ENCODE measurements at places on chromosomes 3 and 15.

DNA sequence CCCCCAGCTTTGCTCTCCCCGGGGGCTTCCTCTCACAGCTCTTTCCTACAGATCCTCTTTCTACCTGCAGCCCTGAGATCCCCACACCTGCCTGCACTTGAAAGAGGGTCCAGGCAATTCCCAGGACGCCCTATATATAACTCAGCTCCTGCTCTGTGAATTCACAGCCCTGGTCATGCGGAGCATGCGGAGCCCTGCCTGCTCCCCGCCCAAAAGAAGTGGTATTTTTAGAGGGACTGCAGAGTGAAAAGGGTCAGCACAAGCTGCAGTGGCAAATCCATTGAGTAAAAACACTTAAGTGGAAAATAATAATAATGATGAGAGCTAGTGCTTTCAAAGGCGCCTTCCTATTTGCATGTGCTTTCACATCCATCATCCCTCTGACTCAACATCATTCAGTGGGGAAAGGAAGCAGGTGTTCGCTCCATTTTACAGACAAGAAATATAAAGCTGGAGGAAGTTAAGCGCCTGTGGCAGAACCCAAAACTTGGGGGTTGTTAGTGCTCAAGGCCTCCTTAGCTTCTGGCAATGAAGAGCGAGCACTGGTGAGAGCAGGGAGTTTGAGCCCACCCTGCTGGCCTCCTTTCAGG, 76.3 kb upstream of the LIPC start:
- DNase-seq, result no peak

DNA sequence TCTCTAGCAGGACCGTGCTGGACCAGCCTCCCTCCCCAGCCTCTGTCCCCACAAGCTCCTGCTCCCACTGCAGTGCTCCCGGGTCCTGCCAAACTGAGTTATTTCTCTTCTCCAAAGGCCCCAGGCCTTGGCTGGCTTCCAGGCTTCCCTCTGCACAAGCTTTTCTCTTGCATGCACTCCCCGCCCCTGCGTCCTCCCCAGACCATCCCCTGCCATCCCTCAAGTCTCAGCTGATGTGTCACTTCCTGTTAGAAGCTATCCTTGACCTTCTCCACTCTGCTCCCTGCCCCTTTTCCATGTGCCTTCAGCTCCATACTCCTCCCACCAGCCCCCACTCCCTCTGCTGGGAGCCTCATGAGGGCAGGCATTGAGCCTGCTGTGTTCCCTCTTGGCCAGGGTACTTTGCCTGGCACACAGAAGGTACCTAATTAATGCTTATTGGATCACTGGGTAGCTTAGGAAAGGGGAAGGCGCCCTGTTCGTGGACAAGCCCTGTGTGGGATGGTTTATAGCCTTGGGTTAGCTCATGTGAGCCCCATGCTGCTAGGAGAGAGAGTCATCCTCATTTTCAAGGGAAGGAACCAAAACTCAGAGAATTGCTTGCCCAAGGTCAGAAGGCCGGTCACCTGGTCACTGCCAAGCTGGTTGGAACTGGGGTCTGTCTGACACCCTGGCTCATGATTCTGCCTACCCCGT, 56.4 kb downstream of the FEM1B start:
- DNase-seq, result no peak

GRCh38 chr3:31196881-31197364, 302.5 kb upstream of the GADL1 start:
- DNase-seq, result no peak

GRCh38 chr3:81728766-81729544, 32.5 kb downstream of the GBE1 start:
- DNase-seq, result no peak

GRCh38 chr3:4751502-4752101, 227.6 kb upstream of the BHLHE40 start:
- no peak for DNase-seq

GRCh38 chr15:85417276-85417675, 36.9 kb downstream of the AKAP13 start:
- DNase-seq, result no peak

DNA sequence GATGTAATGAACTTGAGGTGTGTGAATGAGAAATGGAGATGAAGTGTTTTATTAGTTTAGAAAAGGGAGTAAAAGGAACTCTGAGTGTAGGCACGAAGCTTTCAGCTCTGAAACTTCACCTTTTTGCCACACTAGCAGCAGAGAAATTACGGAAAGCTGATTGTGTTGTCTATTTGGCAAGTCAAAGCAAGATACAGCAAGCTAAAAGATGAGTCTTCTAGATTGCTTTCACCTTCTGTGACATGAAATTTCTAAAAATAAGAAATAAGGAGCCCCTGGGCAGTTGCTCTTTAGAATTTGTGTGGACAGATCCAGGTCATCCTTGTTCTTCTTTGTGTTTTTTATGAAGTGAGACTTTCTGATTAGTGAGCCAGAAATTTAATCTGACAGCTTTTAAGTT, 143.4 kb downstream of the FNDC3B start:
- no peak for DNase-seq

DNA sequence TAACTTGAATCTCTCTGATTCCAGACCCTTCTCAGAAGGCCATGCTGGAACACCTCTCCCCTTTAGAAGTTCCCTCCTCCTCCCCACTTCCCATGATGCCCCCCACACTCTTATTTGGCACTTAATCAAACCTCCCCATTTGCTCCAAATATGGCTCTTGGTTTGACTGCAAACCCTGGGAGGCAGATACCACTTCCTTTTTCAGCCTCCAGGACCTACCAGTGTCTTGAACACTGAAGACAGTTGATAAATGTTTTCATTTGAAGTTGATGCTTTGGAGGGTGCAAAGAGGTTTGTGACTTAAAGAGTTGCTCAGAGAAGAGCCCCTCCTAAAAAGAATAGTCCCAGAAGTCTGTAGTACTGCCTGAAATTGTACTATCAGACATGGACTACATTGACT, 61.5 kb downstream of the SEMA5B start:
- no peak for DNase-seq

DNA sequence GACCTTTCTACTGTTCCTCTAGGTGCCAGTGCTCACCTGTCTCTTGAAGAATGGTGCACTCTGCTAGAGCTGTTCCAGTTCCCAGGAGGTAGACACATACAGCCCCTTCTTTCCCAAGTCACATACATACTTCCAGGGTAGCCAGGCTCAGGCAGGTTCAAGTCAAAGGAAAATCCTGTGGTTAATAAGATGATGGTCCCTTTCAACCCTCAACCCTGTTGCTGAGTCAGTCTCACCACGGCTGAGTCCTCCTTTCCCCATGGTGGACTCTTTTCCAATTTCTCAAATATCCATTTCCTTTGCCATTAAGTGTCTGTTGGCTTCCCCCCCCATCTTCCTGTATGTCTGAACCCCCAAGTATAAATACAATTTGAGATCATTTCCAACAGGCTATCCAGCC, 56.1 kb upstream of the ACAN start:
- DNase-seq, result no peak

- no peak for DNase-seq
Measured at GRCh38 chr15:63933522-63933921, 99.8 kb upstream of the HERC1 start.

DNA sequence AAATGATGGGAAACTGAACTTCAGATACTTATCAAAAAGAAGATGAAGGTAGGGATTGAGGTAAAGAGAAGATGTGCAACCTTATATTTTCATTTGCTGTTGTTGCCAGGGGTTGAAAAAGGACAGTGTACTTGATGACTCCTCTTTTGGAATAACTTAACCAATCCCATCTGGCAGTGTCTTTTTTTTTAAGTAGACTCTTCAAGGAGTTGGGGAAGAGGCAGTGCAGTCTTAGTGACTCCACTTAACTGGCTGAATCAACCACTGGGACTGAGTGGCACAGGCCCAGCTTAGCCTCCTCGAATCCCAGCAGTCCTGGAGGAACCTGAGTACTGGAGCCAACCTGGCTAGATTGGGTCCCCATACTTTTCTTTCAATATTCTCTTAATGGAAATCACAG, 27.3 kb upstream of the FILIP1L start:
- DNase-seq, result no peak

DNA sequence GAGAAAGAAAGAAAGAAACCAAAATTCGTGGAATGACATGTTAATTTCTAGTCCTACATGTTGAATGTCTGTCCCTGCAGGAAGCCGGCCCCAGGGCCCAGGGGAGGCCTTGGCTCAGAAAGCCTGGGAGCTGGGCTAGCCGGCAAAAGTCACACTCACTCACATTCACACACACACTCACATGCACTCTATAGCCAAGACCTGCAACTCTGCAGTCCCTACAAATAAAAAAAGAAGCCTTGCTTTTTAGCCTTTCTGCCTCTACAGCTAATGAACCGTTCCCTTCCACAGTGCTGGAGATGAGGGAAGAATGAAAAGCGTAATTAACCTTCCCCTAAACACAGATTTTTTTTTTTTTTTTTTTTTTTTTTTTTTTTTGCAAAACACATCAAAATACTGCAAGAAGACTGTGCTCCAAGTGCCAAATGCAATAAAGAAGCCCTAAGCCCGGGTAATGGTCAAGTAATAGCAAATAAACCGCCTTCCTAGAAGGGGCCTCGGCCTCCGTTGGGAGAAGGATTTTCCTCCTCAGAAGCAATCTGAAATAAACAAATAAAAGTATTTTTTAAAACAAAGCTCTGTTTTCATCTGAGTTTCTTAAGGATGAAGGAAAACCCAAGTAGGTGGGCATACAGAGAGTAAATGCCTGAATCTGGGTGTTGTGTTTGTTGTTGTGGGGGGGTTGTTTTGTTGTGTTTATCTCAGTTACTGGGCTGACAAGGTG, 4.3 kb downstream of the MECOM start:
- no peak for DNase-seq

GRCh38 chr3:66836363-66837152, 161.5 kb upstream of the KBTBD8 start:
- DNase-seq, result no peak

DNA sequence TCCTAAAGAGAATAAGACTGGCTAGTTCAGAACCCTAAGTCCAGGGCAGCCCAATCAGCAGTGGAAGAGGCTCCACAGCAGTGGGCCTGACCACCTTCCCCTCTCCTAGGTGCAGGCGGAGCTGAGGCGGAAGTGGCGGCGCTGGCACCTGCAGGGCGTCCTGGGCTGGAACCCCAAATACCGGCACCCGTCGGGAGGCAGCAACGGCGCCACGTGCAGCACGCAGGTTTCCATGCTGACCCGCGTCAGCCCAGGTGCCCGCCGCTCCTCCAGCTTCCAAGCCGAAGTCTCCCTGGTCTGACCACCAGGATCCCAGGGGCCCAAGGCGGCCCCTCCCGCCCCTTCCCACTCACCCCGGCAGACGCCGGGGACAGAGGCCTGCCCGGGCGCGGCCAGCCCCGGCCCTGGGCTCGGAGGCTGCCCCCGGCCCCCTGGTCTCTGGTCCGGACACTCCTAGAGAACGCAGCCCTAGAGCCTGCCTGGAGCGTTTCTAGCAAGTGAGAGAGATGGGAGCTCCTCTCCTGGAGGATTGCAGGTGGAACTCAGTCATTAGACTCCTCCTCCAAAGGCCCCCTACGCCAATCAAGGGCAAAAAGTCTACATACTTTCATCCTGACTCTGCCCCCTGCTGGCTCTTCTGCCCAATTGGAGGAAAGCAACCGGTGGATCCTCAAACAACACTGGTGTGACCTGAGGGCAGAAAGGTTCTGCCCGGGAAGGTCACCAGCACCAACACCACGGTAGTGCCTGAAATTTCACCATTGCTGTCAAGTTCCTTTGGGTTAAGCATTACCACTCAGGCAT, 33.7 kb downstream of the VIPR1 start:
- peak; percentile 55 for DNase-seq

DNA sequence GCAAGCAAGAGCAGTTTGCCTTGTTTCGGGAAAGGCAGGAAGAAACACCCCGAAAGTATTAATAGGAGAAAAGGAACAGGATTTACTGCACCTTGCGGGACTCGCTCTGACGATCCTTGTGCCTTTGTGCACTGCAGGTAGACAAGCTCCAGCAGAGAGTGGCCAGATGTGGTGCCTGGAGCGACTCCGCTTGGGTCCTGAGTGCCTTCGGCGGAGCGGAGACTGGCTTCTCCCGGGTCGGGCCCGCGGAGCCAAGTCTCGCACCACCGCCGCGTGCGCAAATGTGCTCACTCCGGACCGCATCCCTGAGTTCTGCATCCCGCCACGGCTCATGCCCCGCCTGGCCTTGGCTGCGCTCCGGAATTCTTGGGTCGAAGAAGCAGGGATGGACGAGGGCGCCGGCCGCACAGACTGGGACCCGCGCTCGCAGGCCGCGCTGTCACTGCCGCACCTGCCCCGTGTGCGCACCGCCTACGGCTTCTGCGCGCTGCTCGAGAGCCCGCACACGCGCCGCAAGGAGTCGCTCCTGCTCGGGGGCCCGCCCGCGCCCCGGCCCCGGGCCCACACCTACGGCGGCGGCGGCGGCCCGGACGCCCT, 769 bp downstream of the C2CD4A start:
- no peak for DNase-seq

- DNase-seq, result no peak
Measured at GRCh38 chr3:152550284-152550683, 281.6 kb downstream of the MBNL1 start.

GRCh38 chr15:58277333-58277732, 139.2 kb downstream of the AQP9 start:
- DNase-seq, result no peak

- DNase-seq, result no peak
Measured at GRCh38 chr3:46500656-46501635, 3.2 kb downstream of the RTP3 start.

DNA sequence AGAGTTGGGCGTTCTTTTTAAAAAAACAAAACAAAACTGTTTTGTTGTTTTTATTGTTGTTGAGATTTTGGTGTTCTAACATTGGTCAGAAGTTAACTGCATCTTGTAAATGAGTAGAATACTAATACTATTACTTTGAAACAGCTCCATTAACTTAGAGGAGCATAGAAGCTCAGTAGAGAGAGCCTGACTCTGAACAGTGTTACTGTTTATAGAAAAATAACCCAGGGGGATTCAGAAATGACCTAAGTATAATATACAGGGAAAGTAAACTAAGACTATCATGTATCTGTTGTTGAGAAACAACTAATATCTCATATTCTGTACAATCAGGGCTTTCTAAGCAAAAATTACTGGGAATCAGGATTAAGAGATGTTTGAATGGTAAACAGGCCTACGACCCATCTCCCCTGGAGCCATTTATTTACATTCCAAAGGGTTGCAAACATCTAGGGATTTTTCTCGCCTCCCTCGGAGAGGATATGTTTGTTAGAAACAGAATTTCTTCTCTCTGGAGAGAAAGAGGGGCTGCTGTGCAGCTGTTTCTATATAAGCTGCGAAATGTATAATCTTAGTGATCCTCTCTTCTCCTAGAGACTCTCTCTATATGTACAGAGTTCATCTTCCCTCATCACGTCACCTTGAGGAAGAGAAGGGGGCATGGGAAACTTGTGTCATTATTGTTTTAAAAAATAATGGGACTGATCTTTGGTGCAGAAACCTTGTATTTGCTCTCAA, 827.5 kb upstream of the DPPA4 start:
- DNase-seq, result no peak

GRCh38 chr15:71683411-71684274, 126.7 kb upstream of the NR2E3 start:
- no peak for DNase-seq

DNA sequence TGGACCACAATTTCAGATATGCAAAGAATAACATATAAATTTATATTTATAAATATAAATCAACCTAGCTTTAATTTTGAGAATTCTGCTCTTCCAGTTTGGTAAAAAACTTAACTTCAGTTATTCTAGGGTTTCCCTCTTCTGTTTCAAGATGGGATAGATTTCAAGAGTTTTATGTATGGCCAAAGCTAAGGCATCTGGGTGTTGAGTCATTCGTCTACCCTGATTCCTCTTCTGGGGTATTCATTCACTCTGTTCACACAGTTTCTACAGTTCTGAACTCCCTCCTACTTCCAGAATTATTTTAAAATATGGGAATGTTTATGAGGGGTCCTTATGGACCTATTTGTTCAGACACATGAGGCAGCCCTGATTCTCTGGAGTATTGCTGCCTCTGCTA, 4.2 kb upstream of the FGF7 start:
- DNase-seq, result no peak

All from iPS DF 6.9 (cell line).